Choroid plexus epithelial cell (primary cell): ENCODE measurements at places on chromosomes 11 and 22.

- no peak for DNase-seq
These were observed 75.8 kb downstream of the GAS2 start for GRCh38 chr11:22742157-22742613.

DNA sequence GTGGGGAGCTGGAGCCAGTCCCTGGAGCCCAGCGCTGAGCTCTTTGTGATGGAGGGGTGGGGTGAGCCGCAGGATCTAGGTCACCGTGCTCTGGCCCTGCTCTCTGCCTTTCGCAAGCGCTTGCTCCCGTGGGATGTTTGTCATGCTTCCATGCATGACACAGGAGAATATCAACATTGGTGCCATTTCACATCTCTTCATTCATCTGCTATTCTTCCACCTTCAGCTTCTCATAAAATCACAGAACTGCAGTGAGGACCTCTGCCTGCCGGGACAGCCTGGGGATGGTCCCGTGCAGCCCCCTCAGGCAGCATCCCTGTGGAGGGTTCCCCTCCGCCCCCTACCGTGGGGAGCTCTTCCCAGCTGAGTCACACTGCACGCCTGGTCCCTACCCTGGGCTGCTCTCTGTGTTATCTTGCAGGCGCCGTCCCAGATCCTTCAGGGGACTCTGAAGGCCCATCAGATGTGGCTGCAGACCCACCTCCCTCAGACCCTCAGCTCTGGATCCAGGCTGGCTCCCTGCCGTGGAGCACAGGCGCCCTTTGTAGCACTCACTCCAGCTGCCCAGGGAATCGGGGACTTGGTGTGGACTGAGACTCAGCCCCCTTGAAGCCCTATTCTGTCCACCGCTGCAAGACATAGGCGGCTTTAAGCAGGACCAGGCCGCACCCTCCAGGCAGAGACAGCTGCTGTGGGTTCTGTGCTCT lies 5.1 kb upstream of the SEPTIN5 start:
- DNase-seq = no peak

- DNase-seq = no peak
These were observed 24.7 kb downstream of the EXT2 start for GRCh38 chr11:44120169-44120568.

DNA sequence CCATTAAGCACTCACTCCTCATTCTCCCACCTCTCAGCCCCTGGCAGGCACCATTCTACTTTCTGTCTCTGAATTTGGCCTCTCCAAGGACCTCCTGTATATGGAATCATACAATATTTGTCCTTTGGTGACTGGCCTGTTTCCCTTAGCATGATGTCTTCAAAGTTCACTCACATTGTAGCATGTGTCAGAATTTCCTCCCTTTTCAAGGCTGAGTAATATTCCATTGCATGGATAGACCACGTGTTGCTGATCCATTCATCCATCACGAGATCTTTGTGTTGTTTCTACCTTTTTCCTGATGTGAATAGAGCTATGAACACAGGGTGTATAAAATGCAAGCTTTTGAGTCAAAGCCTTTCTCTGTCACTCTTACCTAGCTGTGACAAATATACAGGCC lies 11.6 kb downstream of the FADS2 start:
- no peak for DNase-seq

- DNase-seq = peak; percentile 12
These were observed 114.9 kb downstream of the FANCF start for GRCh38 chr11:22510741-22511140.

DNA sequence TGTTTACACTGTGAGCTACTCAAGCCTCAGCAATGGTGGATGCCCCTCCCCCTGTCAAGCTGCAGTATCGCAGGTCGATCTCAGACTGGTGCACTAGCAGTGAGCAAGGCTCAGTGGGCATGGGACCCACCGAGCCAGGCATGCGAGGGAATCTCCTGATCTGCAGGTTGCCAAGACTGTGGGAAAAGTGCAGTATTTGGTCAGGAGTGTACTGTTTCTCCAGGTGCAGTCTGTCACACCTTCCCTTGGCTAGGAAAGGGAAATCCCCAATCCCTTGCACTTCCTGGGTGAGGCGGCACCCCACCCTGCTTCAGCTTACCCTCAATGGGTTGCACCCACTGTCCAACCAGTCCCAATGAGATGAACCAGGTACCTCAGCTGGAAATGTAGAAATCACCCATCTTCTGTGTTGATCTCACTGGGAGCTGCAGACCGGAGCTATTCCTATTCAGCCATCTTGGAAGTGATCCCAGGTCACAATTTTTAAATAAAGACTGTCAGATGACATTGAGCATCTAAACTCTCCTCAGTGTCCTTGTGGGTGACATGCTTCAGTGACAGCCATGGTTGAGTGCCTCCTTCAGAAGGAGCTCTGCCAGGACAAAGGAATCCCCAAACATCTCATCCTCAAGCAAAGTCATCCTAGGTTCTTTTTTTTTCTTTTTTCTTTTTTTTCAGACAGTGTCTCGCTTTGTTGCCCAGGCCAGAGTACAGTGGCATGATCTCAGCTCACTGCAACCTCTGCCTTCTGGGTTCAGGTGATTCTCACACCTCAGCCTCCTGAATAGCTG lies 10.8 kb downstream of the SLC22A24 start:
- no peak for DNase-seq

GRCh38 chr11:132346558-132347148 lies 976.2 kb downstream of the NTM start:
- DNase-seq = no peak

DNA sequence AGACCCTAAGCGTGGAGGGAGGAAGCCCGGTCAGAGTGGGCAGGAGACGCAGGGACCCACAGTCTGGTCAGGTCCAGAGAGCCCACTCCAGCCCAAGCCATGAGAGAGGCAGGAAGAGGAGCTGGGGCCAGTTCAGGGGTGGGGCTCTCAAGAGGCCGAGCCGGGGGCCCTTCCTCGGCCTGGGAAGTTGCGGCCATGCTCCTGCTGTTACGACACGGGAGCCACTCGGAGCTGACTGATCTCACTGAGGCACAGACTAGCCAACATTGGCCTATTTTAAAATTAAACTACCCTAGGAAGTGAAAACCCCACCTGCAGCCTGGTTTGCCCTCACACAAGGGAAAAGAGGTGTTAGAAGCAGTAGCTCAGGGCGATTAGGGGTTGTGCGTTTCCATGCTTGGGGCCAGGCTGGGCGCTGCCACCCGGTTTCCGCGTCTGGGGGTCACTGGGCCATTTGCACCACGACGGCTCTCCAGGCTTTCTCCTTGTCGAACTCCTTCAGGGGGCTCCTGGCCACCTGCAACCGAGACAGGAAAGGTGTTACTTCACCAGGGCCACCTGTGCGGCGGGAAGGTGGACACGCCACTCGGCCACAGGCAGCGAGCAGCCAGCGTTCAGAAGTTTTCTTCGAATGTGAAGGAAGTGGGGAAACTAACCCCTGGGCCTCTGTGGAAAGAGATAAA lies 3.2 kb upstream of the TTLL8 start:
- DNase-seq = no peak

GRCh38 chr11:118051611-118052461 lies 25.0 kb upstream of the TMPRSS4 start:
- no peak for DNase-seq

GRCh38 chr22:40050258-40050657 lies 55.5 kb downstream of the FAM83F start:
- no peak for DNase-seq

- no peak for DNase-seq
These were observed 232.0 kb downstream of the CEP164 start for GRCh38 chr11:117559698-117560097.

GRCh38 chr22:37483050-37483449 lies 3.1 kb downstream of the MFNG start:
- no peak for DNase-seq

- DNase-seq = peak; percentile 15
These were observed 15.7 kb upstream of the NXPE4 start for GRCh38 chr11:114610984-114611944.

GRCh38 chr11:128522943-128523518 lies 64.3 kb downstream of the ETS1 start:
- no peak for DNase-seq

DNA sequence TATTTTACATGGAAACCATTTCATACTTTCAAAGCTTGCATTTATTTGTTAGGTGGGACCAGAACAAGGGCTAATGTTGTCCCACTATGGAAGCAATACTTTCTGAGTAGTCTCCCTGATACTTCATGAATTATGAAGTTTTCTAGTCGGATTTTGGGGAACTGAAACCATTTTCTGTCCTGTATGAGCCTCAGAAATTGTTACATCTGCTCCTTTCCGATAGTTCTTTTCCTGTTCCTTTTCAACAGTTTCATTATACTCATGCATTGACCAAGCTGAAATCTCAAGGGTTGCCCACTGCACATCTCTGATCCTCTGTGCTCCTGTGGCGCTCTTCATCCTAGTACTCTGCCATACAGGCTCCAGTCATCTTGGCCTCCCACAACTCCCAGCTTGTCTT lies 31.5 kb upstream of the GLYATL1 start:
- no peak for DNase-seq

DNA sequence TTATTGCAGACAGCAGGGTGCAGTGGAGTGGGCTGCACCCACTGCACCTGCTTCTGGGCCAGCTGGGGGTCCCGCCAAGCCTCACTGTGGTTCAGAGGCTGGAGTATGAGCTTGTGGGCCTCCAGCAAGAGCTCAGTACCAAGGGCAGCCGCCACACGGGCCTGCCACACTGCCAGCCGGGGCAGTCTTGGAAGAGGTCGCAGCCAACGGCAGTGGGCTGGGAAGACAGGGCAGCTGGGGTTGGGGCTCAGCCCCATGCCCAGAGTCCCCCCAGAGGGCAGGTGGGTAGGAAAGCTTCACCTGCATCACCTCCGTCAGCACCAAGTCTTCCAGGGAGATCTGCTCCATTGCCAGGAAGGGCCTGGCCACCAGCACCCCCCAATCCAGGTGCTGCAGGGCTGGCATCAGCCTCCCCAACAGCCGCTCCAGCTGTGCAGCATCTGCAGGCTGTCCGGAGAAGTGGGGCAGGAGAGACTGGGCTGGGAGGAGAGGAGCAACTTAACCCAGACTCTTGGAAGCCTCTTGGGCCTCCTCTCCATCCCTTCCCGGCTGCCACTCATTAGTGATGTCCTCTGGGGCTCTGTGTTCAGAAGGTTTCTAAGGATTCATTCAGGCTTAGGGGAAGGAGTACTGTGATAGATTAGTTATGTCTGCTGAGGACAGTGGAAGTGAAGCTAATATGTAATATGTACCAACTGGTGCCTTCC lies 1.1 kb upstream of the GSTT4 start:
- no peak for DNase-seq

GRCh38 chr11:80625563-80625962 lies 1184.7 kb upstream of the TENM4 start:
- DNase-seq = no peak

DNA sequence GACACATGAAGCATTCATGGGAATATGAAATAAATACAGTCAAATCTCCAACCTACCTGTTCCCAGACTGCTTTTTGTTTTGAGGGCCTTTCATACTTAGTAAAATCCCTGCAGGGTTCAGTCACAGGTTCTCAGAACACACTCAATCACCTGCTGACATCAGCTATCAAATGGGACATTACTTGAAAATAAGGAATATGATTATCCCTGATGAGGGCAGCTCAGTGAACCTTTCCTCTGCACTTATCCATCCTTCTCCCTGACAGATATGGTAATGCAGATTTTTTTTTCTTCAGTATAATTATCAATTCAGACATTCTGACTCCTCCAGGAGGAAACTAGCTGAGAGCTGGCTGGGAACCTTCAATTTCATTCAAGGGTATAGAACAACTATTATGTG lies 1127.4 kb upstream of the CCDC90B start:
- no peak for DNase-seq

DNA sequence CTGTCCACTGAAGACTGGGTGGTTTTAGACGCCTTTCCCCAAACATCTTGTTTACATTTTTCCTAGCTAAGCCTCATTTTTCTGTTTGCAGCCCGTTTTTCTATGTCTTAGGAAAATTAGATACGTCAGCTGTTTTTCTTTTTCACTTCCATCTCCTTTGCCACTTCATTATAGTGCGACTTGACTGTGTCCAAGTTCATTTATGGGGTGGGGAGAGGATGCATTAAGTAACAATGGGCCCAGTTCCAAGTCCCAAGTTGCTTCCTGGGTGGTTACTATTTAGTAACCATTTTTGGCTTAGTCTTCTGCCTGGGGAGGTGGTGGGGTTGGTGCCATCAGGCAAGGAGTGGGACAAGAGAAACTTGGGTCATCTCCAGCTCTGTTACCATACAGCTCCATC lies 83.0 kb downstream of the TRAF6 start:
- DNase-seq = no peak

DNA sequence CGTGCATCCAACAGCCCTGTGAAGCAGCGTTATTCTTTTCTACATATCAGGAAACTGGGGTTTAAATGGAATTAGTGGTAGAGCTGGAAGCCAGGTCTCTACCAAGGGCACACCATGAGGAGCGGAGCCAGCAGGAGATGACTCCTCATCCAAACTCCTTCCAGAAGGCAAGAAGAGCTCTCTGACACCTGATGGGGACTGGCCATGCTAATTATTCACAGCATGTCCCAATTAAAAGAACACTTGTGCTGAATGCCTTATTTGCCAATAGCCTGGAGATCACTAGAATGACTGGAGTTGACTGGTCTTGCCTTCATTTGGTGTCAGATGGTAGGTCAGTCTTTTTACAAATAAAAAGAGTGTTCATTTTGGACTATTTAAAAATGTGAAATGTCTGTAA lies 32.9 kb upstream of the SLN start:
- no peak for DNase-seq

GRCh38 chr11:82117362-82117761 lies 616.3 kb downstream of the FAM181B start:
- no peak for DNase-seq
